Stimulated activated CD8-positive, alpha-beta memory T cell treated with anti-CD3 and anti-CD28 coated beads, Interleukin-7, amount 100 ng/mL, for 24 hours (primary cell): ENCODE measurements at places on chromosomes 11 and 22.

DNA sequence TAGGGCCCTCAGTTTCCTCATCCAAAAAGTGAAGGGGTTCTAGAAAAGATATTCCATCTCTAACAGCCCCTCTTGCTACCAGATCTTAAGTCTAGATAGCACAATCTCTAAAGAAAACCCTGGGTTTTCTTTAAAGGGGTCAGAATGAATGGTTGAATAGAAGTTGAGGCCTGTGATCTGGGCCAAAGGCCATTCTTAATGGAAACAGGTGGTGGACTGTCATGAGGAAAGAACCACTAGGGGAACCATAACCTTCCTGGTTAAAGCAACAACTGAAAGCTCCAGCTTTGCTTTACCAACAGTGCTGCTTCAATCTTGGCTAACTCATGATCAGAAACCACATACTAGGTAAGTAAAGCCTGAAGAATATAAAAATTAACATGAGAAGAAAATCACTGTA lies 1.8 kb downstream of the CELF1 start:
- no peak for DNase-seq

DNA sequence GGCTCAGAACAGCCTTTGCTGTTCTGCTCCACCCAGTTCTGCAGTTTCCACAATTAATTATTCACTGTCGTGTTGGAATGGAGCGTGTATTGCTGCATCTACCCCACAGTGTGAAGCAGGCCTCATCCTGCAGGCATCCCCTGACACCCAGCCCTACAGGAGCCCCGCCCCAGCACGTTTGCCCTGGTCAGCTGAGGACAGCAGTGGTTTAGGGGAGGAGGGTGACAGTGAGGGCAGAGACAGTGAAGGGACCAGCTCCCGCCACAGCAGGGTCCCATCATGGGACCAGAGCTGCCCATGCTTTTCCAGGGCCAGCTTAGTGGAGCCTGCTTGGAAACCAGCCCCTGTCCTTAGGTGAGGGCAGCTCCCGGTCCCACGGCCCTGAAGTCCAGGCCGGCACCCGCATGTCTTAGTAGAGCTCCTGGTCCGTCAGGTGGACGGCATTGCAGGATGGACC lies 273.0 kb downstream of the TBC1D22A start:
- DNase-seq = no peak

- DNase-seq = peak; percentile 15
Observed at GRCh38 chr22:43993072-43993760, 30.9 kb upstream of the PARVB start.

DNA sequence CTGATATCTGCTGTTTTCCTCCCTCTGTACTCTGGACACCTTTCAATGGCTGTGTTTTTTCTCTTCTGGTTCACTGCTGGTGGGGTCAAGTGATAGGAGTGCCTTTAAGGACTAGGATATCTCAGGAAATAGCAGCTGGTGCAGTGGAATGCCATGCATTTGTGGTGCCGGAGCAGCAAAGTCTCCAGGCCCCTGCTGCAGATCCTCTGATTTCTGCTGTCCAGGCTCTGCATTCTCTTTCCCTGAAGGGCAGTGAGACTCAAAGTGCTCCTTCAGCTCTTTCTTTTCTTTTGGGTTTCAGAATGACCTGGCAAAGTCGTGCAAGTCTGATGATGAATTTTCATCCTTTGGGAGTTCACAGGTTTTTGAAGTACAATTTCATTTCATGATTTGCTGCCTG lies 774.3 kb downstream of the FAM181B start:
- no peak for DNase-seq

DNA sequence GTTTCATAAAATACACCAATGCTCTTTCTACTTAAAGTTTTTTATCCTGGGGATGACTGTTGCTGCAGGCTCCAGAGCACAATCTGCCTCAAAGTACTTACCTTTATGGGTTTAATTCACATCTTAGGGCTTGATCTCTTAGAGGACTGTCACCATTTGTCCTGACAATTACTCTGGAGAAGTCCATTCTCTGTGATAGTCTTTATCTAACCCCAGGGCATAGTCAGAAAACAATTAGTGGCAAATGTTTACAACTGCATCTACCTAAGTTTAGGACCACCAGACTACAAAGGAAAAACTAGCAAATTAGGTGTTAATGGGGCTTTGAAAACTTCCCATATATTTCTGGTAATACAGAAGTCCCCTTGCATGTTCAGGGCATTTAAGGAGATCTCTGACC lies 973.5 kb downstream of the JRKL start:
- DNase-seq = no peak

- DNase-seq = no peak
Observed at GRCh38 chr11:97739932-97740800, 1280.6 kb upstream of the CNTN5 start.

DNA sequence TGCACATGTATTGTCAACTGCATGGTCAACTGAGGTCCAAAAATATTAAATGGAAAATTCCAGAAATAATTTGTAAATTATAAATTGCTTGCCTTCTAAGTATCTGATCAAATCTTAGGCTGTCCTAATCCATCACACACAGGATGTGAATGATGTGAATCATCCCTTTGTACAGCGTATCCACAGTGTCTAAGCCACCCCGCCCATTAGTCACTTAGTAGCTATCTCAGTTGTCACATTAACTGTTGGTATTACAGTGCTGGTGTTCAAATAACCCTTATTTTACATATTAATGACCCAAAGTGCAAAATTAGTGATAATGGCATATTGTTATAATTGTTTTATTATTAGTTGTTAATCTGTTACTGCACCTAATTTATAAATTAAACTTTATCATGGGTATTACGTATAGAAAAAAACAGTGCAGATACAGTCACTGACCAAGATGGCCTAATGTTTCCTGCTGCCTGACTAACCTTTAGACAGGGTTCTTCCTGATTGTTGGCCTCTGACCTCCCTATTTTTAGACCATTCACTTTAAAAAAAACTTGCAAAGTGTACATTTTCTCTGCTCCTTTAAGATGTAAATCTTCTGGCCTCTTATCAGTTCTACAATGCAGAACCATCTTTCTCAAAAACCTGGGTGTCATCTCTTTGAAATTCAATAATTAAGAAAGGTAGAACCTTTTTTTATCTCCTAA lies 2.9 kb upstream of the SVIP start:
- DNase-seq = no peak

DNA sequence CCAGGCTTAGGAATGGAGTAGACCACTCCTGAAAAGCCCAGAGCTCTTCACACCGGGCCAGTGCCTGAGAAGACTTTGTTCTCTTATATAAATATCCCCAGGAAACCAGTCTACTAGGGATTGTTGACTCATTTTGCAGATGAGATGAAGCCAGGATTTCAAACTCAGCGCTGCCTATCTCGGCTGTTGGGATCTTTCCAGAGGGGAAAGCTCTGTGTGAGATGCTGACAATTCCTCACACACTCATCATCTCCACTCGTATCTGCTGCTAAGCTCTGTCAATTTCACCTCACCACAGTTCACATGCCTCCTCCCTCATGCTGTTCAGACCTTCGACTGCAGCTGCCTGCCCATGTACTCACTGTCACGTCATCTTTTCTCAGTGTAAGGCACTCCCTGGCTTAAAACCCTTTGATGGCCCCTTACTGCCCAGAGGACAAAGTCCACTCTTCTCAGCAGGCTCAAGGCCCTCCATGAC lies 12.5 kb downstream of the USH1C start:
- DNase-seq = no peak

DNA sequence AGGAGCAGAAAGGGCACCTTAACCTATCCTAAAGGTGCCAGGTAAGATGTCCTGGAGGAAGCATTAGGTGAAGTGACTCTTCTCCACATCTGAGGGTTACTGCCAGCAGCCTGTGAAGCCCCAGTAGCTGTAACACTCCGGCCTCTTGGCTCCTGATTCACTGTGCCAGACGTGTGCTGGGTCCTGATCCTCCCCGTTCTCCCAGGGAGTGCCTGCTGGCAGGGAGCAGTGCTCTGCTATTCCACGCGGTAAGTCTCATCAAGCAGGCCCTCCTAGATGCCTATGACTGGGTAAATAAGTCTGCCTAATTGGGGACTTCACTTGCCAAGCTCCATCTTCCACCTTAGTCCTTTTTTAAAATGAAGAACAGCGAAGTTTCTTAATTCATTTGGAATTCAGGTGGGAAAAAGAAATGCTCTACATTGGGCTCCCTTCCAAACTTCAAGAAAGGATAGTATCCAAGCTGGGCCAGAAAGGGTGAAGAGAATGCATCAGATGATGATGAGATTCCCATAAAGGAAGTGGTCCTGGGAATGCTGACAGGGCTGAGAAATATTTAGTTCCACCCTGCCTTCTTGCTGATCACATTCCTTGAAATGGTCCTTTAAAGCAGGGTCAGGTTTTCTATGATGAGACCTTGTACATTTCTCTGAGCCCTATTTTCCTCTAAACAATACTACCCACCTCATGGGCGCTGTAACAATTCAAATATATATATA lies 188.0 kb downstream of the MAML2 start:
- no peak for DNase-seq

DNA sequence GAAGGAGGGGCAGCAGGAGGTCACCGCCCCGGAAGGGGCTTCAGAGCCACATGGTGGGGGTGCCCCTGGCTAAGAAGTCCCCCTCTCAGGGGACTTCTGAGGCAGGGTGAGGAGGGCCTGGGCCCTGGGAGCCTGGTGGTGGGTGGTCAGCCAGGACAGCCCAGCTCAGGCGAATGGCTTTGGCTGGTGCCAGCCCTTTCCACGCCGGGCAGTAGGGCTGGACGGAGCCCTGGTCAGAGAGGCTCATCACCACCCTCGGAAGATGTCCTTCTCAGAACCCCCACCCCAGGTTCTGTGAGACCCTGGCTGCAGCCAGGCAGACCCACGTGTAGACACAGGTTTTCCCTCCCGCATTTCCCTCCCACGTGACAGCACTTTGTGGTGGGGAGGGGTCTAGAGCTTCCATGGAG lies 35.9 kb downstream of the OSBPL5 start:
- DNase-seq = no peak

DNA sequence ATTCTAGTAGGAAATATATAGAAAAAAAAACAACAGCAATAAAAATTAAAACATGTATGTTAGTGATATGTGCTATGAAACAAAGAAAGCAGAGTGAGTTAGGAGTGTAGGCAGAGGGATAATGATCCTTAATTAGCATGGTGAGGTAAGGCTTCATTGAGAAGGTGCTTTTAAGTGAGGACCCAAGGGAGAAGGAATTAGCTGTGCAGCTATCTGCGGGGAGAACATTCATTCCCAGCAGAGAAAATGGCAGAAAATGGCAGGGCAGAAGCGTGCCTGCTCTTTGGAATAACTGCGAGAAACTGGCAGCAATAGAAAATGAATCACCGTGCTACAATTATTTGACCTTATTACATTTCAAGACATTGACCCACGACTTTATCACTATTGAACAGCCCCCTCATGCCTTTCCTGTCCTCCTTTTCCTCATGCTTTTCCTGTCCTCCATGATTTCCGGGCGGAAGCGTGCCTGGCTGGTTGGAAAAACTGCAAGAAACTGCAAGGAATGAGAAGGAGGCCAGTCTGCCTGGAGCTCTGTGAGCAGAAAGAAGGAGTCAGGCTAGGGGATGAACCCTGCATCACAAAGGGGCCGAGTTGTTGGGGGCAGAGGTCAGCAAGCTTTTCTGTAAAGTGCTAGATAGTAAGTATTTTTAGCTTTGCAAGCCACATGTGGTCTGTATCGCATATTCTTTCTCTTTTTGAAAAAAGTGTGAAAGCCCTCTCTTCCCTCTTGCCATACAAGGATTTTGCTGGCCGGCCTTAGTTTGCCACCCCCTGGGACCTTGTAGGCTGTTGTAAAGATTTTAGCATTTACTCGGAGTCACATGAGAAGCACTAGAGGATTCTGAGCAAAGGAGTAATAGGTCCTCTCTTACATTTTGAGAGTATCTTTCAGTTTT lies 37.1 kb upstream of the SWAP70 start:
- DNase-seq = no peak

- no peak for DNase-seq
Observed at GRCh38 chr11:1969776-1970175, 22.6 kb downstream of the MRPL23 start.

DNA sequence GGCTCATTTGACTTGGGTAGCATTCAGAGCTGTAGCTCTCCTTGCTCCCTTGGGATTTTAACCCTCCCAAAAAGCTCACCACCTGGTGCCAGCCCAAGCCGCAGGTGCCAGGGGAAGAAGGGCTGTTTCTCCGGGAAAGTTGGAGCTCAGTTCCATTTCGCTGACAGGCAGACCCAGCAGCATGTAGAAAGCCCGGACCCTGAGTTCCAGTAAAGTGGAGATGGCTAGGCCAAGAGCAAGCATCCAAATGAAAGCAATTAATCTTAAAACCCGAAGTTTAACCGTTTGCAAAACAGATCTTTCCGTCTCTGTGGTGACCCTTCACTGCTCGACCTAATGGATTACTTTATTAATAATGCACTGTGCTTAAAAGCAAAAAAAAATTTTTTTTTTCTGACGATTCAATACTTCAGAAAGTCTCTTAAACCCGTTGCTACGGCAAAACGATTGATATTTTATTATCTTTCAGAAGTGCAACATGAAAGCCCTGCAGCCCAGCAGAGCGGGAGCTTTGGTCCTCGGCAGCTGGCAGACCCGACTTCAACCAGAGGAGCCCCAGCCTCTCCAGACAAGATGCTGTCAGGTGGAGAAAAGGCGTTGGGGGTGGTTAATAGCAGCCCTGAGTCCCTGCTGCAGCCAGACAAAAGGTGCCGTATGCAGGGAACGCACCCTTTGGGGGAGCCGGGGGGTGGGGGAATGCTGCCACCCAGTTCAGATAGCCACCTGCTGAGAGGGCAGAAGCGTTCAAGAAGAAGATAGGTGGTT lies 3.3 kb downstream of the LMO1 start:
- DNase-seq = no peak

DNA sequence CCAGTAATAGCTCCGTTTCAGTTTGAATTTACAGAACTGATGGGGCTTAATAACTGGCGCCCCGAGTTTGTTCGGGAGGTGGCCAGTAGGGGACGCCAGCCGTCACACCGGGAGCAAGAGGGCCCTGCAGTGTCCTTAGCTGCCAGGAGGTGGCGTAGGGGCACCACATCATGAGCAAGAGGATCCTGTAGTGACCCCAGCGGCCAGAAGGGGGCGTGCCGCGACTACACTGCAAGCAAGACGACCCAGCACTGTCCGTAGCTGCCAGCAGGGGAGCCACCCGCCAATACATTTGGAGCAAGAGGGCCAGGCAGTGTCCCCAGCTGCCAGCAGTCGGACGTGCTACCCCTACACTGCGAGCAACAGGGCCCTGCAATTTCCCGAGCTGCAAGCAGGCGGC lies 663.7 kb upstream of the B3GAT1 start:
- DNase-seq = peak; percentile 10

- no peak for DNase-seq
Observed at GRCh38 chr11:121829159-121829643, 286.8 kb downstream of the BLID start.

GRCh38 chr11:76288166-76288980 lies 82.1 kb upstream of the WNT11 start:
- no peak for DNase-seq
